Esophagus squamous epithelium (tissue), 5 donors: ENCODE measurements at places on chromosomes 7 and 10.

GRCh38 chr10:16735671-16736070, 81.6 kb downstream of the RSU1 start:
- no peak for DNase-seq

GRCh38 chr7:116786791-116787443, 75.5 kb upstream of the CAPZA2 start:
- no peak for DNase-seq

- DNase-seq = no peak
Observed at GRCh38 chr10:119658274-119658673, 7.1 kb downstream of the BAG3 start.

DNA sequence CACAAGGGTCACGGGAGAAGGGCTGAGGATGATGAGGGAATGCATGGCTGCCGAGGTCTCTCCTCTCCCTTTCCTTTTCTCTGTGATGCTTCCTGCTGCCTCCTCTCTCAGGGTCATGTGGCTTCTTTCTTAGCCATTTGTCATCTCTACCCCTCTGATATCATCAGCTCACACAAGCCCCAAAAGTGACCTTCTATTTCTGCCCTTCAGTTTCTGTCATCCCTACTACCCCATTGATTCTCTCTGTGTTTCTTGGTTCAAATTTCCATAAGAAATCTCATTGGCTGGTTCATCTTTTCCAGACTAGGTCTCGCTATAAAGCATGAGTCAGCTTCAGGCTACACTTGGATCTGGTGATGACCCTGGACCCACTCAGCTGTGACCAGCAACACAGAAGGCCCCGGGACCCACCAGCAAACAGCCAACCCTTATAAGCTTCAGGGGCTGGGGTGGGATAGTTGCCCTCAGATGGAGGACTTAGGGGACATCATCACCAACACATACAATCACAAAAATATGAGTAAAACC, 284.3 kb downstream of the SKAP2 start:
- DNase-seq = no peak

GRCh38 chr7:91168871-91169829, 95.1 kb upstream of the FZD1 start:
- DNase-seq = no peak

- DNase-seq = no peak
Observed at GRCh38 chr7:111168182-111168581, 77.3 kb downstream of the LRRN3 start.

GRCh38 chr10:110843796-110844616, 27.7 kb upstream of the PDCD4 start:
- DNase-seq = no peak

DNA sequence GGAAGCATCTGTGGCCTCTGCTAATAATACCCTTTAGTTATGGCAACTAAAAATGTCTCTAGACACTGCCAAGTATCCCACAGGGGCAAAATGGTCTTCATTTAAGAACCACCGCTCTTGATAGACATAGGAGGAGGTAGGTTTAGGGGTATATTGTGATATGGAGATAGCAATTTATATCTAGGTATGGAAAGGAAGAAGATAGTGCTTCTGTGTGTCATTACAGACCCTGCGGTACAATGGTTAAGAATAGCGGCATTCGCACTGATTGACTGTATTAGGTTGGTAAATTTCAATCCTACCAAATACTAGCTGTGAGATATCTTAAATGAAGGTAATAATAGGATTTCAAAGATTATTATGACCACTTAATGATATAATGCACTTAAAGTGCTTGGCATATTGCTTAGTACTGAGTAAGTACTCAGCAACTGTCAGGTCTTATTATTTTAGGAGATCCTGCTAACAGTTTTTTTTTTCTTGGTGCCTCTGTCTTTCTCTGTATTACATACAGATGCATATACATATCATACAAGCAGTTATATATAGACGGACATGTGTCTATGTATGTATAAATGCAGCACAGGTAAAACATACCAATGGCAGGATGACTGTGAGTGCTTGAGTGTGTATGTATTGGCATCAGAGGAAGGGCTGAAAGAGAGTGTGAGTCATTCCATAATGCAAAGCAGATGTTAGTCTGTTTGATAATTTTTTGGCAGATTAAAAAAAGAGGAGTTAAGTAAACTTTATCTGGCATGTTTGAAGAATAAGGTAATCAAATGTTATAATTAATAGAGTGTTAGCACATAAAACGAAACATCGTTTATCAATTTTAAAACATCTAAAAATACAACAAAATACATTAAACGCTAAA, 50.0 kb upstream of the ITGB8 start:
- DNase-seq = no peak

DNA sequence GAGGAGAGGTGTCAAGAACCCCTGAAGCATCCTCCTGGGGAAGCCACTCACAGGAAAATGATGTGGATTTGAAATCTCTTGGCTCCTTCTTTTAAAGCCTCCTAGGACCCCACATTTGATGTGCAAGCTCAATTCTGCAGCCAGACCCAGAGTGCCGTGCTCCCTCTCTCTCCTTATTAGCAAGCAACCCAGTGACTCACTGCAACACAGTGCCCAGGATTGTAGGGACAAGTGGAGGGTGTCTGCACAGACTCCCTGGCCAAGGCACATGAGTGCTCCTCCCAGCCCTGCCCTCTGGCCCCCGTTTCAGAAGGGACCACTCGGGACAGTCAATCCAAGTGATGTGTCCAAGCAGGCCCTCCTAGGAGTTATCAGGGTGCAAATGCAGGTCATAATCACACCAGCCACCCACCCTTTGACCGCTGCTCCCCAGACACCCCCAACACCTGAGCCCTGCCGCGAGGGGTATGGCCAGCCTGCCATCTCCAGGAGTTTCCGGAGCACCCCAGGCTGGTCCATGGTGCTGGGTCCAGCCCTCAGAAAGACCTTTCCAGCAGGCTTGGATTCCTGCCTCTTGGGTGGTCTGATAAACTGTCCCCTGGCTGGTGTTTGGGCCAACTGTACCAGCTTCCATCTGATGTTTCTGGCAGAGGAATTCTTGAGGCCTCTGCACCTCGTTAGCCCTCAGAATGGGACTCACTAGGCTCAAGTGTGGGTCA, 54.5 kb upstream of the CXCL12 start:
- DNase-seq = no peak

DNA sequence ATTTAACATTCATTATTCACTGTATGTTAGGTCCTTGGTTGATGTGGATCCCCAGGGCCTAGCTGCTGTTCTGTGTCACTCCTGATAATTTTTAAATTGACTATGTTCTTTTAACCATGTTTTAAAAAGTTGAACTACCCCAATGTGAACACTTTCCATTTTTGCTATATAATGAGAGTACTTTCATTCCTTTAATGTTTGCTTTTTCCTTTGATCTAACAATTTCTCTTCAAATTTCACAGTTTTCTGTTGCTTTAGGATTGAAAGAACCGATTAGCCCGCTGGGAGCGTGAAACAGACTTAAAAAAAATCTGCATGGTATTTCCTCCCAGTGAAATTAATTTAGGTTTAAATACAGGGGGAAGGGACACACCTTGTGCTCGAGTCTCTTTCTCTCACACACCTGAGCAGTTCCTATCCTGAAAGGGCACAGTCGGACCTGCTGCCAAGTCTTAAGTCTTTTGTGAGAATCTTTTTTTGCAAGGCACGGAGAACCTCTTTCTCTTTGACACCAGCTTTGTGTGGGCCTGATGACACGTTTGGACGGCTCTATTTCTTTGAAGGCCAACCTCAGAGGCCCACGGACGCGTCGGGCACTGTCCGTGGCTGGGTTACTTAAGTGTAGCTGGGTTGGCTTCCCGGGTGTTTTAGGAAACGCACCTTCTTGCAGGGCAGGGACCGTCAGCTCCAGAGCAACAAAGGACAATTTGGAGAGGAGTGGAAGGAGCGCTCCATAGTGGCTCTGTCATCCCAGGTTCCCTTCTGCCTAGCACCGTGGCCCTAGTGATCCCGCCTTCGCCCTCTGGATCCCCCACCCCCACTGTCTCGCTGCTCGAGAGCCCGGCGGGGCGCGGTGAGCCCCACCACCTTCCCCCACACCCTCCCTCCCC, 1.0 kb upstream of the CHN2 start:
- no peak for DNase-seq

- DNase-seq = no peak
Observed at GRCh38 chr10:105702211-105702610, 1061.1 kb downstream of the SORCS3 start.

GRCh38 chr7:105131033-105131656, 117.1 kb downstream of the KMT2E start:
- no peak for DNase-seq

DNA sequence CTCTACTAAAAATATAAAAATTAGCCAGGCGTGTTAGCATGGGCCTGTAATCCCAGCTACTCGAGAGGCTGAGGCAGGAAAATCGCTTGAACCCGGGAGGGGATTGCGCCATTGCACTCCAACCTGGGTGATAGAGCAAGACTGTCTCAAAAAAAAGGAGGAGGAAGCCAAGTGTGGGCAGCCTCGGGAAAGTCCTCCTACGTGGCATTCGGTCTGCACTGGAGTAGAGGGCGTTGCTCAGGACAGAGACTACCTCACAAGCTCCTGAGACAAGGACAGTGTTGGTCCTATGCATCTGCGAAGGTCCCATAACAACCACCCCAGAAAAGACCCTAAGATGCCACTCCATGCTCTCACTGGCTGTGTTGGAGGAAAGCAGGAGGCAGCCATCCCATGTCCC, 10.0 kb upstream of the SERPINE1 start:
- DNase-seq = no peak

DNA sequence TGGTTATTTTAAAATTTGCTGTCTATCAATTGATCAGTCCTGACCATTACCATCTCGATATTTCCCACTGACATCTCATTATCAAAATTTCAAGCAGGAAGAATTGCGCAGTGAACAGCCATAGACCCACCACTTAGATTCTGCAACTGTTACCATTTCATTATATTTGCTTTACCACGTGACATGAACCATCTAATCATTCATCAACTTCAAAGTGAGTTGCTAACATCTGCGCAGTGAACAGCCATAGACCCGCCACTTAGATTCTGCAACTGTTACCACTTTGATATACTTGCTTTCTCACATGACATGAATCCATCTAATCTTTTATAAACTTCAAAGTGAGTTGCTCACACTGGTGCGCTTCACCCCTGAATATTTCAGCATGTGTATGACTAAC, 22.5 kb downstream of the FOXL3 start:
- no peak for DNase-seq

DNA sequence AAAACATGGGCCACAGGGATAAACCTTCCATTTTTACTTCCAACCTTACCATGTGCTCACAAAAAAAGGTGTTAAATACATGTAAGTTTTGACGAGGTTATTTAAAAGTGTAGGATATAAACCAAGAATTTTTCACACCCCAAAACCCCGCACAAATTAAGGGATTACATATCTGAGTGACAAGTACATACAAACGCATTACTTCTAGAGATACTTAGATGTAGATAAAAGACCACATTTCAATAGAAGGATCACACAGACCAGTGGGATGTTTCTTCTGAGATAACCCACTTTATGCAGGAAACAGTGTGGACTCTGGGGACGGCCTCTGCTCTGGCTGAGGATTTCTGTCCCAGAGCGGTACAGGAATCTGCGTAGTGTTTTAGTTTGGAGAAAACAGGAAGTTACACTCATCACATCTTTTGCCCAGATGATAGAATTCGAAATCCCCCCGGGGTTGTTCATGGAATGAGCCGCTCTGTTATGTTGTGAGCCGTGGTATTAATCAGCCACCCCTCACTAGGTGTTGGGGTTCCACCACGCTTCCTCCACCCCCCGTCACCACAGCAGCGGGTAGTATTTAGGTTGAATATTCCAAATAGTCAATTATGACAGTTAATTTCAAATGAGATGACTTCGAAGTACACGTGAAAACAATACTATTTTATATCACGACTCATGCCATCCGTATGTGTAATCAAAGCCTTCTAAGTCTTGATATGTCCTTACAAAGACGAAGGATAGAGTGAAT, 1.3 kb upstream of the CUL1 start:
- no peak for DNase-seq

- DNase-seq = no peak
Observed at GRCh38 chr7:108310351-108310750, 145.9 kb downstream of the NRCAM start.

DNA sequence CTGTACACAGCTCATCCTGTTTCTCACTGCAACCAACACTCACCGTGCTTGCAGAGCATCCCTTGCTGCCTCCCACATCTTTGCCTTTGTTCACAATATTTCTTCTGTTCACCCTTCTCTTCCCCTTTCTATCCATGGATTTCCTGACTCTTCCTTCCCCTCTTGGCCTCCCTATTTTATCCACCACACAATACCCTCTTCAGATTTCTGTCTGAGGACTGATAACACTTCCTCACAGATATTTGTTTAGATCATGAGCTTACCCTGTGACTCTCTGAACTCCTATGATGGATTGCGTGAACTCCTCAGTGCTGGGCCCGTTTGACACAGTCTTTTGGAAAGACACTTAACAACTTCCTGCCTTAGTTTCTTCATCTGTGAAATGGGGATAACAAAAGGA, 62.8 kb upstream of the GPR158 start:
- DNase-seq = no peak

- DNase-seq = no peak
Observed at GRCh38 chr7:57202274-57202673, 70.0 kb upstream of the ZNF479 start.

DNA sequence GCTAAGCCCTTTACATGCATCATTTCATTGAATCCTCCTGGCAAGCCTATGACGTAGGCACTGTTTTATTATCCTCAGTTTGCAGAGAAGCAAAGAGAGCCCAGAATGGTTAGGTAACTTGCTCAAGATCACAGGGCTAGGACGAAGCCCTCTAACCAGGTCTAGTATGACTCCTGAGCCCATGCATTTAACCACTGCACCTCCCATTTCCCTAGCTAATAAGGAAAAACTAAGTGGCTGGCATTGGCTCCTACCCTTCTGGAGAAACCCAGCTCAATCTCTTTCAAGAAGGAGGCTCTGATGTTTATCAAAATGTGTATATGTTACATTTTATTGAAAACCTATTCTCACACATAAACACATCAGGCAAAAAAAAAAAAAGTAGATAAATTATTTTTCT, 19.8 kb downstream of the MYOF start:
- DNase-seq = no peak

DNA sequence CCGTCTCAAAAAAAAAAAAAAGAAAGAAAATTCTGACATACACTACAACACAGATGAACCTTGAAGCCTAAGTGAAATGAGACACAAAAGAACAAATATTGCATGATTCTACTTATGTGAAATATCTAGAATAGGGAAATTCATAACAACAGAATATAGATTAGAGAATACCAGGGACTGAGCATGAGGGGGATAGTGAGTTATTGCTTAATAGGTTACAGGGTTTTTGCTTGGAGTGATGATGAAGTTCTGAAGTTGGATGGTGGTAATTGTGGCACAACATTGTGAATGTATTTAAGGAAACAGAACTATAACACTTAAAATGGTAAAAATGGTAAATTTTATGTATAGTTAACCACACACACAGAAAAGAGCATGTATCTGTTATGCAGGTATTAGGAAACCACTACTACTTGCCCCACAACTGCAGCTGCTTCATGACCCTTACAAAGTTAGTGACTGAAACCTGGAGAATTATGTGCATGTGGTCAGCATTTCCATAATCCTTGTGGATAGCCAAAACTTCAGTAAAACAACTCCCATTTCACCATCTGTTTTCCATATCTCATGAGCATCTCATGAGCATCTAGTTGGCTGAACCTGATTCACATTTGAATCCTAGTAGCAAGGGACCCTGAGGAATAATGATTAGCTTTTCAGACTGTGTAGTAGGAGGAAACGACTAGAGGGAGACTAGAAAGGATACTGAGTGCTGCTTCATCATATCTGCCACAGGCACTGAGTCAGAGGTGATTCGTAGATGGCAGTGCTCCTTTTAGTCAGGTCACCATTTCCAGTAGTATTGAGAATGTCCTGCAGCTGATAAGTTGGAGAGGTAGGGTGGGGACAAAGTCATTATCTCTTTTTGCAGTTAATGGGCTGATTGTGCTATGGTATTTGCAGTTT, 26.3 kb downstream of the SAMD8 start:
- no peak for DNase-seq
